ENCODE measurements at places on chromosomes 4 and X.

DNA sequence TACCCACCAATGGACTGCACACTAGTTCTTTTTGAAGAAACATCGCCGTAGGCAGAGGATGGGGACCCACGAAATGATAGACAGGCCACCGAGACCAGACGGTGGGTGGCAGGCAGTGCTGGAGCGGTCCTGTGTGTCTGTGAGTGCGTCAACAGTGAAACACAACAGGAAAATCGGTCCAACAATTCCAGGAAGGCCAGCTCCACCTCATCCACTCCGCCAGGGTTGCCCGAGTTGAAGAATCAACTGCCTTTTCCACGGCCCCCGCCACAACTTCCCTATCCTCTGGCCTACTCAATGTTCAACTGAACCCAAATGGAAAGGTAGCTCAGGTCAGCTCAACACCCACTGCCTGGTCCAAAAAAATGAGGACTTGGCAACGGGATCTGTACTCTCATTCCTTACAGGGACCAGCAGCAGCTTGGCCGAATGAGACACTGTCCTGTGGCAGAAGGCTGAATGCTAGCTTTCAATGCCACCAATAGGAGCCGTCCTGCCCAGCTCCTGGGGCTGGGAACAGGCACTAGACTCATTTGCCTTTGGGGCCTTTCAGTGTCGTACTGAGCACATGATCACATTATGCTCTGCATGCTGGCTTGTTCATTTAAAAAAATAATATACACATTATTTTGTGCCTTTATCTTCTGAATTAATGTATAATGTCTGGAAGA lies 43.5 kb downstream of the MID1 start:
- DNase-seq: no peak

- DNase-seq: no peak
Measured at GRCh38 chr4:139461022-139461628, 7.2 kb downstream of the RAB33B start.

DNA sequence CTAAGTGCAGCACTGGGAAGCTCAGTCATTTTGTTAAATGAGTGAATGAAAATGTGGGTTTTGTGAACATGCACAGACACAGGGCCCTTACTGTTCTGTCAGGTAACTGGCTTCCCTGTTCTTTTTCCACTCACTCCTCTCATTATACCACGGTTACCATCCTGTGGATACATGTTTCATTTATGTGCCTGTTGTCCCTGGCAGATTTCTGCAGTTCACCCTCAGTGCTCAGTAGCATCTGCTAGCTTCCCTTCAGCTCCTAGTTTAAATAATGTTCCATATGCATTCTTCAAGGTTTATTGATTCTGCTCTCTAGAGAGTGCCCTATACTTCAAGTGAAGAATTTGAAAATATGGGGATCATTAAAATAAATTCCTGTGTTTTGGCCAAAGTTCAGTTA lies 1634.3 kb upstream of the ADGRL3 start:
- DNase-seq: no peak

GRCh38 chr4:67871867-67872266 lies 11.9 kb downstream of the TMPRSS11D start:
- peak; percentile 43 for DNase-seq

GRCh38 chrX:54171527-54172250 lies 11.4 kb downstream of the FAM120C start:
- DNase-seq: no peak

- peak; percentile 43 for DNase-seq
Measured at GRCh38 chrX:378443-378842, 8.3 kb downstream of the PPP2R3B start.

- peak; percentile 13 for DNase-seq
Measured at GRCh38 chrX:74536152-74536831, 78.1 kb downstream of the RLIM start.

DNA sequence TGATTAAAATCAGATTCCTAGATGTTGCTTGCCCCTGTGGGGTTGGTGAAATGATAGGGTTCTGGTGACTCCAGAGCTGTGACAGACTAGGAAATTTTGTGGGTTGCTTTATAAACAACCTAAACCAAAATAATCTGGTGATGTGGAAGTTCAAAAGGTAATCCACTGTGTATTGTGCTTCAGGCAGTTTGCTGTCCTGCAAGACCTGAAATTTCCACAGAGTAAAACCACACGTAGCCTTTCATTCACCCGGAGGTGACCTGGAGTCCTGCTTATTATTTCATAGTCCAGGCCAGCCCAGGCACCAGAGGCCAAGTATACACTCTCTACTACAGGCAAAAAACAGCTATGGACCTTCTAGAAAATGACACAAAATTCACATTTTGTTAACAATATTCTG lies 114.6 kb upstream of the CBR4 start:
- no peak for DNase-seq

GRCh38 chr4:73308286-73308685 lies 49.7 kb upstream of the ANKRD17 start:
- no peak for DNase-seq

GRCh38 chrX:12580548-12580947 lies 210.7 kb upstream of the PRPS2 start:
- DNase-seq: peak; percentile 4

DNA sequence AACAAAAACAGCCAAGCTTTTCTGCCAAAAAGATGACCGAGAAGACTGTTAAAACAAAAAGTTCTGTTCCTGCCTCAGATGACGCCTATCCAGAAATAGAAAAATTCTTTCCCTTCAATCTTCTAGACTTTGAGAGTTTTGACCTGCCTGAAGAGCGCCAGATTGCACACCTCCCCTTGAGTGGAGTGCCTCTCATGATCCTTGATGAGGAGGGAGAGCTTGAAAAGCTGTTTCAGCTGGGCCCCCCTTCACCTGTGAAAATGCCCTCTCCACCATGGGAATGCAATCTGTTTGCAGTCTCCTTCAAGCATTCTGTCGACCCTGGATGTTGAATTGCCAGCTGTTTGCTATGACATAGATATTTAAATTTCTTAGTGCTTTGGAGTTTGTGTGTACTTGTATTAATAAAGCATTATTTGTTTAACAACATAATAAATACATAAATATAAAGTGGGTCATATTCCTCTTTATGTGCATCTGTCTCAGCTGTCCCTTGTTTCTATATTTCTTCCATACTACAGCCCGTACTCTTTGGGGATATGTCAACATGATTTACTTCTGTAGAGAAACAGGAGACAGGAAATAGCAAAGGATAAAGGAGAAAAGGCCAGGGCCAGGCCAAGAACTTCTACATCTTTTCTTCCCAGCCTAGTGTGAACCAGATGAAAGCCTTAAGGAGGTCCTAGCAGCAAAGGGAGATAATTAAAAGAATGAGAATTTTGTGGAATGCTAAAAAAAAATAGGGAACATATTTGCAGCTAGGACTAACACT lies 667 bp downstream of the PTTG2 start:
- no peak for DNase-seq

DNA sequence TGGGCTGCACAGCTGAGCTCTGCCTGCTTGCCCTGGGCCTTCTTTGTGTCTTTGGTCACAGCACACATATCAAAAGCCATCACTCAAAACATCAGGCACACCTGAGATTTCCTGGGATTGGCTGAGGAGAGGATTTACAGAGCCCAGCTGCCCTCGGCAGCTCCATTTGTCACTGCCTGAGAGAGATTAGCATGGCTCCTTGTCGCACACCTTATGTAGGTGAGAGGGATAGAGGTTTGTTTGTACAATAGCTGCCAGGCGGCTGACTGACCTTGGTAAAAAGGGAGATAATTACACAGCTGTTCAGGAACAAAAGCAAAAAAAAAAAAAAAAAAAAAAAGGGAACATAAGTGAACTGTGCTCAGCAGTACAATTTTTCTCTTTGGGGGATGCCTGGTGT lies 63.2 kb downstream of the MGST2 start:
- no peak for DNase-seq

GRCh38 chr4:168854350-168854921 lies 155.6 kb downstream of the CBR4 start:
- no peak for DNase-seq

DNA sequence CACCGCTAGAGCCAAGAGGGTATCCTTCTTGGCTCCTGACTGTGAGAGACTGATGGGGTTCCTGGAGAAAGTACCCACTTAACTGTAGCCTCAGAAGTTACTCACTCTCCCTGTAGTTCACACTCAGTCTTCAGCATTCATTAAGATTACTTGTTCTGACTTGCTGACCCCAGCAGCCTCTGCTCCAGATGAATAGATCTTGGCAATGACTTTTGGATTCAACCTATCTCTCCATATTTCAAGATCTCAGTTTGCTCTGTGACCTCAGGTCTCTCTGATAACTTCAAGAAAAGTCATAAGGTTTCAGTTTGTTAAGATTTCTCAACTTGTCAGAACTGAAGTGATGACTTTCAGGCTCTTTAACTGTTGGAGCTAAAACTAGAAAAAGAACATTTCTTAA lies 825.6 kb downstream of the PCDH7 start:
- DNase-seq: no peak

DNA sequence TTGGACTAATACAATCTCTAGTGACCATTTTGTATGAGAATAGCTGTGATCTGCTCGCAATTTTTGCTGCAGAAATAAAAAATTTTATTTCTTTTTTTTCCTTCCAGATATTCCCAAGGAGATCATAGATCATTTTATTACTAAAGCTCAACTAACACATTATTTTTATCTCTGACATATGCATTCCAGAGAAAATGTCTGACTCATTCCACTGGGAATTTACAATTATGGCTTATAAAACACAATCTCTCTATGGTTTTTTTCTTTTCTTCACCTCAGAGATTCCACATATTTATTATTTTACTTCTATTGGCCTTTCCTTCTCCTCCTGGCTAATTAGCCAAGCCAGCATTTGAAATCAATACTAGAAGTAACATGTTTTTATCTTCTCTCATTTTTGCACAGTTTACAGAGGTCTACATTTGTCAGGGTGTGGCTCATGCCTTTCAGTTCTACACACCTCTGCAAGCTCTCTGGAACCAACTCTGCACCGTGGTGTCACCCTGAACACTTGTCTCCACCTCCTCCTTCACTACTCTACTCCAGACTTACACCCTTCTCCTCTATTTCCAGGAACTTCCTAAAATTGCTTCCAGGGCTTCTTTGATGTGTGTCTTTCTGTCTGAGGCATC lies 59.8 kb upstream of the GPM6A start:
- no peak for DNase-seq

GRCh38 chrX:78333521-78333920 lies 6.1 kb upstream of the CYSLTR1 start:
- peak; percentile 9 for DNase-seq

GRCh38 chr4:105707782-105708180 lies 708 bp downstream of the INTS12 start:
- DNase-seq: peak; percentile 4

DNA sequence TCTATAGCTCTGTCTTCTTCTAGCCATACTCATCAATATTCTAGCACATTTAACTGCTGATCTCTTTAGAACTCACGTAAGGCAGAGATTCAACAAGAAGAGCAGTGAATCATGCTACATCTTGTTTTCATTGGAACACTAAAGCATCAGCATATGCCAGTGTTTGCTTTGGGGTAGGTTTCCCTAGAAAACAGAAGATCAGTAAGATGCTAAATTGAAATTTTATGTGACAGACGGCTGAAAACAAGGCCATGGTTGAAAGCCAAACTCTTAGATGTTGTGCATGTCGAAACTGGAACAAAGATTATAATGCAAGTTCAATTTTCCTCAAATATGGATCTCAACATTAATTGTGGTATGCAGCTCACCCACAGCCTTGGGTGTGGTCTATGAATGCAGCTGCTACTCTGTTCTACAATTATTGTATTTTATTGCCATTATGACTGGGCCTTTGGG lies 107.6 kb downstream of the PDLIM5 start:
- no peak for DNase-seq

GRCh38 chrX:137033774-137034507 lies at the start of gene GPR101:
TSS of gene GPR101 (minus strand) at chrX:137033995. CDS start at chrX:137031674, 2,321 bp downstream.
- DNase-seq: no peak

DNA sequence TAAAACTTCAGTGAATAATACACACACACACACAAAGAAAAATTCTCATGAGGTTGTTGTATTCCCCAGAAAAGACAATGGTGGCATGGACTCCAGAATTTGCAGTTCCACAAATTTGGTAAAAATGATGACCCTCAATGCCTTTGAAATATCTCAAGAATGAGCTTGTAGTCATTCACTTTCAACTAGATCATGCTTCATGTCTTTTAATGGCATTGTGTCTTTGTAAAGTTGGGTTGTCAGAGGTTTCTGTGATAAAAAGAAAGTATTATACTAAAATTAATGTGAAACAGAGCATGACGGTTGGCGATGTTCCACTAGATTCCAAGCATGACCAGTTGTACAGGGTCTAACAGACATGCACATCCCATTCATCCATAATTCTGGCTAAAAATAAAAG lies 685.0 kb upstream of the FRG1 start:
- no peak for DNase-seq

DNA sequence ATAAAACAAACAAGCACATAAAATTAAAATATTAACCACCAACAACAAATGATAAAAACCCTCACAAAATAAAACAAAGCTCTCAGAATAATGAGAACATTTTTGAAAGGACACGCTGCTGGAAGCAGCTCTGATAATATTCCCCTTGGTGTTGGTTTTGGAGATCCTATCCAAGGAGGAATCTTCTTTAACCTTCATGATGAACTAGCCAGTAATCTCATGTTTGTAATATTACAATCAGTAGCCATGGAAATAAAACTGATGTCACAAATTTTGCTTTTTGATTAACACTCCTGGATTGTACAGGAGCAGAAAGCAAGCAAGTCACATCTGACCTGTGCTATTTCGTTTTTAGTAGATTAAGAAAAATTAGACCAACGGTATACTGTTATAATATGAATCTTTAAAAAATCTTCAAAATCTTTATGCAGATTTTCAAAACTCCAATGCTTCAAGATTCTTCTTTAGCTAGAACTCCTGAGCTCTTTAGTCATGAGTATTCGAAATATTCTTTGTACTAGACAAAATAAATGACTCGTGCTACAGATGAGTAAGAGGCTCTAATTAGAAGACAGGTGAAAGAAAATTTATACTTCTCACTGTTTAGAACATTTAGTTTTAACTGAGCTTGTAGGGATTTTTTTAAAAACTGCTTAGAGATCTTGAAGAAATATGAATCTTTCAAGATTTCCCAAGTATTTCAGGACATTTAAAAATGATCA lies 154.1 kb downstream of the RASL11B start:
- DNase-seq: no peak

DNA sequence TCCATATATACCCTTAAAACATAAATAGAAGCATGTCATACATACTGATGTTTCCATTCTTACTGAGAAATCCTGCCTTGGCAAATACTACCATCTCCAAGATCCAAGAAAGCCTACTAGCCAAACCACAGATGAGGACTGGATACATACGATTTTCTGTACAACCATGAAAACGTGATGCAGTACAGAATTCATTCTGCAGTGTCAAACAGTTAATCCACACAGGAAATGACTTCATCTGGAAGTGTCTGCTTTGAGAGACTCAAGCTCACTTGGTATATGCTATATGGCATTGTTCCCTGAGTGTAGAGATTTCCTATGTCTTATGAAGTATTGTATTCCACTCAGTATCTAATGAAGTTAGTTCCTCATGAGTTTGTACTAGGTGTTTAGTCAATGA lies 94.3 kb downstream of the CT47B1 start:
- no peak for DNase-seq

DNA sequence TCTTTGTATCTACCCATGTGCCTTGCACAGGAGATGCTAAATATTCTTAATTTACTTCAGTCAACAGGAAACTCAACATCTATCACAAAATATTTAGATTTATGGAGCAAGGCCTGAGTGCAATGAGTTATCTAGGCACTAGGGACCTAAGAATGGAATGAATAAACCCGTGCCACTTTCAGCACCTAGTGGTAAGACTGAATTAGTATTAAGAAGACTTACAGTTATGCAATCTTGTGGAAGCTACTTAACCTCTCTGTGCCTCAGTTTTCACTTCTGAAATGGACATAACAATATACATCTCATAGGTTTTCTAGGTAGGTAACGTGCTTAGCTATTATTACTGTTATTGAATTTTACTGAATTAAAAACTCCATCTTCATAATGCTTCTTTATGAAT lies 144.6 kb upstream of the MAP3K15 start:
- peak; percentile 28 for DNase-seq
